Diencephalon (tissue), 1 donor: ENCODE measurements at places on chromosomes 11 and 22. TPM values are rescaled to one million over a fixed set of nuclear protein-coding genes. Genes with fewer than 3 reads are reported as not detected.

Gene OR4X2
- not detected for total RNA-seq

Gene MUC6
- not detected for total RNA-seq

Gene USP2
- 2.5 TPM for total RNA-seq

Gene OR2AG1
- not detected for total RNA-seq

Gene MEI1
- total RNA-seq, result 1.6 TPM

Gene NAALADL1
- 4.2 TPM for total RNA-seq

Gene TRIM29
- total RNA-seq, result 0.46 TPM

Gene BRSK2
- 43.1 TPM for total RNA-seq

Gene TLCD5
- 12.9 TPM for total RNA-seq

Gene HMOX1
- 5.1 TPM for total RNA-seq

Gene FADS3
- 45.7 TPM for total RNA-seq

Gene SLC22A9
- not detected for total RNA-seq

Gene PYGM
- 2.3 TPM for total RNA-seq

Gene SLC5A1
- 0.23 TPM for total RNA-seq

Gene GP1BB
- 16.8 TPM for total RNA-seq

Gene HEPACAM
- total RNA-seq, result 59.3 TPM

Gene OVOL1
- total RNA-seq, result not detected

Gene SAA1
- total RNA-seq, result not detected

Gene VSIG2
- not detected for total RNA-seq

Gene SCGB1D2
- total RNA-seq, result not detected

Gene SLC22A6
- total RNA-seq, result 5.8 TPM

Gene GGTLC3
- total RNA-seq, result not detected

Gene C11orf16
- 0.46 TPM for total RNA-seq

Gene KCNQ1
- 0.92 TPM for total RNA-seq

Gene TMEM258
- 89.0 TPM for total RNA-seq

Gene ADORA2A
- 15.7 TPM for total RNA-seq

Gene SYT8
- not detected for total RNA-seq

Gene C11orf65
- total RNA-seq, result 1.6 TPM

Gene OR56A1
- 0.23 TPM for total RNA-seq
